ENCODE measurements at places on chromosomes 2 and 18.

DNA sequence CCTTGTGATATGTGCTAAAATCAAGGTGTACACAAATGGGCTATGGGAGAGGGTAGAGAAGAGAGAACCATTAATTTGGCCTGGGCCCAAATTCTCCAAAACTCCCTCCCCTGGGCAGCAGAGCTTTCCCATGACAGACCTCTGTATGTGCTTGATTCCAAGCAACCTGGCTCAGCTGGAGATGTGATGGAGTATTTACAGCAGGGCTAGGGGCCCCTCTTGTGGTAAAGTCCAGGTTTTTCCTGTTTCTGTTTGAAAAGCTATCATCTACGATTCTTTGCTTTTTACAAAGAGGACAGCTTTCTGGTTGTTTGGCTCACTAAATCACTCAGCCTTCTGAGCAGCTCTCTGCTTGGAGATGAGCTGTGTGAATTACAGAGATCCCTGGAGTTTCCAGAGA is 40.3 kb downstream of the KCNS3 start:
- DNase-seq = no peak

DNA sequence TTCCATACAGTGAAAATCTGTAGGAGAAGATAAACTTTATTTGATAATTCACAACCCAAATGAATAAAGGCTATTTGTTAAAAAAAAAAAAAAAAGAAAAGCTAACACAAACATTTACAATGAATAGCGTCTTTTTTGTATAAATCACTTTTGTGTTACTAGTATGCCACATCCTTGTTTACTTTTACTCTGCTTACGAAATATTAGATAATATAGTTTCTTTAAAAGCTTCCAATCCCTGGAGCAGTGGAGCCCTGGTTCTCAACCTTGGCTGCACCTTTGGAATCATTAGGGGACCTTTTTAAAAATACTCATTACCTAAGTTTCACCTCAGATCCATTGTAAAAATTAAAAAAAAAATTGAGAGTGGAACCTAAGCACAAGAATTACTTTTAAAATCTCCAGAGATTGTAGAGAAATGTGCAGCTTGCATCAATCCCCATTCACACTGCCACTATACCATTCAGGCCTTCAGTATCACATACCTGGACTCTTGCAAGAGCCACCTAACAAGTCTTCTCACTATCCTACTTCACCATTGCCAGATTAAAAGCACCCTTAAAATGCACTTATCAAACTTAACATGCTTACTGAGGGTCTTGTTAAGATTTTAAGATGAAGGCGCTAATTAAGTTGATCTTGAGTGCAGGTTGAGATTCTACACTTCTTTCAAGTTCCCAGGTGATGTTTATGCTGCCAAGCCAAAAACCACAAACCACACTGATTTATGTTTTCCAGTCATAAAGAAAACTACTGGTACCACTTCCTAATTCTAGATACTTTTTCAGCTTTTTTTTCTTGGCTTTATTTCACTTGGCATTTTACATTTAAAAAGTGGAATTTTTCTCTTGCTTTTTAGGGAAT is 59.7 kb upstream of the ZC3H15 start:
- DNase-seq = no peak

GRCh38 chr2:118596620-118597019 is 250.8 kb downstream of the EN1 start:
- no peak for DNase-seq

- DNase-seq = no peak
Measured at GRCh38 chr2:46164529-46165301, 132.5 kb upstream of the EPAS1 start.

DNA sequence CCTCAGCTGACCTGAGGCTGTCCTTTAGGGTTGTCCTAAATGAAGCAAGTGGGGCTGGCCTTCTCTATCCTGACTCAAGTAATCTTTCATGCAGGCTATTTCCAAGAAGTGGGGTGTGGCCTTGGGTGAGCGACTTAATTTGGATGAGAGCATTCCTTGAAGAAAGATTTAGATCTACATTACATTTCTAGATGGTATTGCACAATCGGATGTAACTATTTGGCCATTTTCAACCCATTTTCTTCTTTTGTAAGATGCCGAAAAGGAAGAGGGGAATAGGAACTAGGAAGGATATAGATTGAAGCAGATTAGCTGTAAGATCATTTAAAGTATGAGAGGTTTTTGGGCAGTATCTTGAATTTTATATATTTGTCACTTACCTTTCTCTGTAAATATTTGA is 746.3 kb downstream of the MBD2 start:
- no peak for DNase-seq

DNA sequence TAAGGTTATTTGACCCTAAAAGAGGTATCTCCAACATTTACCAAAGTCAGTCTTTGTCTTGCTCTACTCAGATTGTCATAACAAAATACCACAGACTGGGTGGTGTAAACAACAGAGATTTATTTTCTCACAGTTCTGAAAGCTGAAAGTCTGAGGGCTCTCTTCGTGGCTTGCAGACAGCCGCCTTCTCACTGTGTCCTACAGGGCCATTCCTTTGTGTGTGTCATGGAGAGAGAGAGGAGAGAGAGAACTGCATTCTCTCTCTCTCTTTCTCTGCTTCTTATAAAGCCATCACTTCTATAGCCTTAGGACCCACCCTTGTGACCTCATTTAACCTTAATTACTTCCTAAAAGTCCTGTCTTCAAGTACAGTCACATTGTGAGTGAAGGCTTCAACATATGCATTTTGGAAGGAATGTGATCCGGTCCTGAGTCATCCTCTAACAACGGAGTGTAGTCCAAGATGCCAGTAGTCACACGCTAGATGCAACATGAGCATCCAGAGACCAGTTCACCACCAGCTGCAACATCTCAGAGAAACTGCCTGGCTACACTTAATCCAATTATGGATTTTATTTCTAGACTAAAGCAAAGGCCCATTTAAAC is 130.2 kb downstream of the CD226 start:
- no peak for DNase-seq

- DNase-seq = no peak
Measured at GRCh38 chr2:181169503-181169902, 189.1 kb downstream of the UBE2E3 start.

Data from breast epithelium (tissue), 4 donors.